ENCODE measurements at places on chromosomes 6 and 20. TPM values are rescaled to one million over a fixed set of nuclear protein-coding genes. Genes with fewer than 3 reads are reported as not detected.

DNA sequence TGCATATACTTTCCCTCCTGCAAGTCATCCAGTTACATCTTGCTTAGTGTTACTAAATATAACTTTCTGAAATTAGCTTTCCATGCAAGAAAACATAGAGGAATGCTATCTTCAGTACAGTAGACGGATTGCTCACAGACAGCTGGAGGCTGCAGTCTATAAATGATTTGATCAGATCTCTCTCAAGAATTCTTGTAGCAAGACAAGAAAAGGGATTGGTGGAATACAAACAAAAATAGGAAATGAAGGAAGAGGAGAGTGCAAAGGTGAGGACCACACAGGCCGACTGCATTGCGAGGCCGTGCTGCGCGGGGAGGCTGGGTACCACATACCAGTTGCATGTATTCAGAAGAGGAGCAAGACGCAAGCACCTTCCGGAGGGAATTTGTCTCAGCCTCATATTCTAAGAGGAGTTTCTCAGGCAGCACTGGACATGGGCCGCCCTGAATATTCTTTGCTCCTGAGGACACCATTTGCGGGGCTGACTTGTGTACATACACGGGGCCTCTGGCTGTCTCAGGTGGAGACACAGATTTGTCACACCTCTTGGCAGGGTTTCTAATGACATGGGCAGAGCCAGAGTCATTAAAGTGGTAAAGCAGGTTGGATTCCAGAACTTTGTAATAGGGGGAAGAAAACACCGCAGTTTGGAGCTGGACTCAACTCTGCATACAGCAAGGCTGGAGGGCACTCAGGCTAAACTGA, 22.7 kb upstream of the KIF25 start:
- DNase-seq = no peak

DNA sequence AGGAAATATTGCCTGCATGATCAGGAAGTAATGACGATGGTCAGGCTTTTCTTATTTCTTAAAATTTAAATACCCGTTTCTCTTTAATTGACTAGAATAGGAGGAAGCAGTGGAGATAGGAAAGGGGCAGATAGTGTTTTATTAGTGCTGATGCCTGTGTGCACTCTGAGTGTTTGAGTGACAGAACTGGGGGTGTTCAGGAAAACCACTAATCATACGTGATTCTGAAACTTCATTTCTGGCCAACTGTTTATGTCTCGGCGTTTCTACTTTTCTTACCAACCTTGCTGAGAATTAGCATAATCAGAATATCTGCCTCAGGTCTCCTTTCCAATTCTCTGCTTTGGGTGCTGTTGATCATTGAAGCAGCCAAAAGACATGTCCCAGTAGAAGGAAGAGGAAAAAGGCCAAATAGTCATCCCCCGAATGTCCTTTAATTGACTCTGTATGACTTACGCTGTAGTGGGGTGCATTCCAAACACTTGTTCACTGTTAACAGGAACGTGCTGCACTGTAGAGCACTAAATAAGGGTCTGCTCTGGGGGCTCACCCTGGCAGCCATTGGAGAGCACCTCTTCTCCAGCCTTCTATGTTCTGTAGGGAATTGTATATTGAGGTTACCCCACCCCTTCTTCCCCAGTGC, 152.9 kb downstream of the JARID2 start:
- no peak for DNase-seq

DNA sequence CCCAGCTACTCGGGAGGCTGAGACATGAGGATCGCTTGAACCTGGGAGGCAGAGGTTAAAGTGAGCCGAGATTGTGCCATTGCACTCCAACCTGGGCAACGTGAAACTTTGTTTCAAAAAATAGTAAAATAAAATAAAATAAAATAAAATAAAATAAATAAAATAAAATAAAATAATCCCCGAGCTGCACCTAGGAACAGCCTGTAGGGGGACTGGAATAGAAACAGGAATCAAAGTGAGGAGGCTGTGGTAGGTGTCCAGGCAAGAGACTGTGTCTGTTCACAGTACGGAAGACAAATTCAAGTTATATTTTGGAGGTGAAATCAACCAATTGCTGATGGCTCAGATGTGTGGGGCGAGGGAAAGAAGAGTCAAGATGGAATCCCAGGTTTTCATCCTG, 86.2 kb downstream of the KCNB1 start:
- no peak for DNase-seq

DNA sequence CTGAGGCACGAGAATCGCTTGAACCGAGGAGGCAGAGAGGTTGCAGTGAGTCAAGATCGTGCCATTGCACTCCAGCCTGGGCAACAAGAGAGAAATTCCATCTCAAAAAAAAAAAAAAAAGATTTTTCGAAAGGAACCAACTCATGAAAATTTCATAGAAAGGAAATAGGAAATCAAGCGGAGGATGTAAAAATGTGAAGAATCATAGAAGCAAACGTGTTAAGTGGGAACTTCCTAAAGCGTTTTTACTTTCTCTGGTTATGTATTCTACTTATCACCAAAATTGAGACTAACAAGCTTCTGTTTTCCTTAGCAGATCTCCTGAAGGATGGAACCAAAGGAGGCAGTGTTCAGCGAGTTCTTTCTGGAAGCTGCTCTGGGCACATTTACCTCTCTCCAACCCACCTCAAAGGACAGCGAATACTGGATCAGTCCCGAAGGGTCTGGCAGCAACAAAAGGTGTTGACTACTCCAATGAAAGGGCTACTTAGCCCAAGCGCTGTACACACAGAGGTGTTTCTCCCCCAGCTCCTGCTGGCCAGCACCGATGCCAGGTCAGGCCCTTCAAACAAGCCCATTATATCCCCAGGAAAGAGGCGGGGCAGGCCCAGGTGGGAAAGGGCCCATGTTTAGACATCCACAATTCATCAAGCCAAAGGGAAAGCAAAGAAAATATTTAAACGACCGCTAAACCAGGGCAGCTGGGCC, 327.5 kb upstream of the JARID2 start:
- no peak for DNase-seq

- no peak for DNase-seq
Measured at GRCh38 chr6:80792151-80792550, 685.7 kb downstream of the BCKDHB start.

DNA sequence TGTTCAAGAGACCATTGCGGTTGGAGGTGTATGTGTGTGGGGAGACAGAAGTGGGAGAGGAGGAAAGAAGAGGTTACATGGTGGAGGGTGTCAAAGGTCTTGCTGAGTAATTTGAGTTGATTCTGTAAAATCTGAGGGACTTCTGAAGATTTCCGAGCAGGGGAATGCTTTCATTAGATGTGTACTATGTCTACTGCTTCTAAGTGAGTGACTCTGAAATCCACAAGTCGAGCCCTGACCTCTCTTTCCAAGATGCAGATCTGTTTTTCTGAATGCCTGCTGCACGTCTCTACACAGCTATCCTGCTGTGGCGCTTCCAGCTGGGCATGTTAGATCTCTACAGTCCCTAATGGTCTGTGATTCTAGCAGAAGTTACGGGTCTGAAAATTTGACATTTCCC, 209.8 kb downstream of the ATXN1 start:
- DNase-seq = no peak

GRCh38 chr6:158718461-158719046, 68.7 kb downstream of the SYTL3 start:
- no peak for DNase-seq

DNA sequence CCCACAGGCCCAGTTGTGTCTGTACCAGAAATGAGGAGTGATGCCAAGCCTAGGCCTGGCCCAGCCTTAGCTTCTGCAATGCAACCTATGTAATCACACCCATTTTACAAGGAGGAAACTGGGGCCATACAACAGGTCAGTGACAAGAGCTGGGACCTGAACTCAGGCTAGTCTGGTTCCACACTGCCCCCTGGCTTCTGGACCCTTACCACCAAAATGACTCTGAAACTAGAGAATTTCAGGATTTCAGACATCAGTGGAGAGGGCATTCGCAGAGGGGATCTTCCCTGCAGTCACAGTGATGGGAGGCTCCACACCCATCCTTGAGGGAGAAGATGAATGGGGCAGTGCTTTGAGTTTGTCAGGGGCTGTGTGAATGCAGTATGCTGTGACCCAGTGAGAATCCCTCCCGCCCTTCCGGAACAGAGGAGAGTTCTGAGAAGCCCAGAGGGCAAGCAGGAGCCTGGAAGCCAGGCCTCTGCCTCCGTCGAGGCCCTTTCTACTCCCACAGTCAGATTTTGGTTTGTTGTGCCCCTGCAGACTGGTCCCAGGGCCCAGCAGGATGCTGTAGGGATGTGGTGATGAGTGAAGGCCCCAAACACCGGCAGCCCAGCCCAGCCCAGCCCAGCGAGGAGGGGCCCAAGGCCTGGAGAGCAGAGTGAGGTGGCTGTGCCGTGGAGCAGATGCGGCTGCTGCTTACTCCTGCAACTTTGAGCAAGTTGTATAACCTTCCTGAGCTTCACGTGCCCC, 48.1 kb upstream of the MYL9 start:
- no peak for DNase-seq

GRCh38 chr6:4698901-4699659, 77.1 kb upstream of the CDYL start:
- no peak for DNase-seq

DNA sequence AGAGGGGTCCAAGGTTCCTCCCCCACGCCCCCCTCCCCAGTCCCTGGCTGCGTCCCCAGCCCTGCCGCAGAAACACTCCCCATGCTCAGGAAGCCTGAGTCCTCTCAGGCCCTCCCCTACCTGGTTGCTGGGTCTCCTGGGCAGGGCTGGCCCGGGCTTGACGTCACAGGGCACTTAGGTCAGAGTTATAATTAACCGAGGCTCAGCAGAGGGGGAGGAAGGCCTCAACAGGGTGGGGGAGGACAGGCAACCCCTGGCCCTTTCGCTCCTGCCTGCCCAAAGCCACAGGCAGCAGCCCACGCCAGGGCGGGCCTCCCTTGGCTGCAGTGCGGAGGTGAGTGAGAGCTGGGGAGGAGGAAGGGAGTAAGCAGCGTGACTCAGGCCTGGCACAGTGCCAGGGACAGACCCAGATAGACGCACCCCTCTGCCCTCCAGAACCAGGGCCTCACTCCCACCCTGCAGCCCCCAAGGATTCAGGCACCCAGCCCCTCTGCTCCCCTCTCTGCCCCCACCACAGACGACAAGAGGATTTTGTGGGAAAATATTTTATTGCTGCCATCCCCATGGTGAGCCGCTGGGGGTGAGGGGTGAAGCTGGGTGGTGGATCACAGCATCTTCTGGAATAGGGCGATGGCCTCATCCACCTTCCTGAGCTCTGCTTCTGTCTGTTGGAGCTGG, at the start of gene VWA7:
VWA7 (minus strand) TSS at position 340 of the 678 bp plus-strand sequence. CDS start 549 bp downstream, outside the sequence.
- DNase-seq = peak; percentile 84

DNA sequence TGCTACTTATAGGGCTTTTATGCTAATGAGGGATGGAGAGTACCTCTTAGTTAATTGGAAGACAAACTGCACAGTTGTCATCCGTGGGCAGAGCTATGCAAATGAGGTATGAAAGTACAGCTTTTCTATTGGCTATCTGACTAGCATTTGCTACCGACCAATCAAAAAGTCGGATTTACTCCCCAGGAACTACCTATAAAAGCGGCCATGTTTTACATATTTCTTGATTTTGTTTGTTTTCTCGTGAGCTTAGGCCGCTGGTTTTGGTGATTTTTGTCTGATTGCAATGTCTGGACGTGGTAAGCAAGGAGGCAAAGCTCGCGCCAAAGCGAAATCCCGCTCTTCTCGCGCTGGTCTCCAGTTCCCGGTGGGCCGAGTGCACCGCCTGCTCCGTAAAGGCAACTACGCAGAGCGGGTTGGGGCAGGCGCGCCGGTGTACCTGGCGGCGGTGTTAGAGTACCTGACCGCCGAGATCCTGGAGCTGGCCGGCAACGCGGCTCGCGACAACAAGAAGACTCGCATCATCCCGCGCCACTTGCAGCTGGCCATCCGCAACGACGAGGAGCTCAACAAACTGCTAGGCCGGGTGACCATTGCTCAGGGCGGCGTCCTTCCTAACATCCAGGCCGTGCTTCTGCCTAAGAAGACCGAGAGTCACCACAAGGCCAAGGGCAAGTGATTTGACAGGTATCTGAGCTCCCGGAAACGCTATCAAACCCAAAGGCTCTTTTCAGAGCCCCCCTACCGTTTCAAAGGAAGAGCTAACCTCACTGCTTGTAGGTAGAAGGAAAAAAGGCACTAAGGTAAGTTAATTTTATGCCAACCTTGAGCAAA, 36.9 kb downstream of the HFE start:
- peak; percentile 94 for DNase-seq

- no peak for DNase-seq
Measured at GRCh38 chr20:46311719-46312074, 3.4 kb upstream of the CDH22 start.

DNA sequence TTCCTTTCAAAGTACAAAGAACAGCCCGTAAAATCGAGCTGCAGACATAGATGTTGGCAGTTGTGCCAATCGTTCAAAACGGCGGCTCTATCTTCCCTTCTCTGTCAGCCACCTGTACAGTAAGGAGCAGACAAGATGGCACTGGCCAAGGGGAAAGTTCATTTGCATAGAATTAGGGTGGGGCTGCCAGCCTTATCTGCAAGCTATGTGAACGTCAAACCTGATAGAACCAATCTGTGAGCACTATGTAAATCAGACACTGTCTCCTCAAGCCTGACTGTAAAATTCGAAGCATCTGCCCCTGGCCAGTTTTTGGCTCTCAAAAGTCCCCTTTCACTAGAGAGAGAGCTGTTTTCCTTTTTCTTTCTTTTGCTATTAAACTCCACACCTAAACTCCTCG, 374.5 kb downstream of the EPM2A start:
- no peak for DNase-seq

DNA sequence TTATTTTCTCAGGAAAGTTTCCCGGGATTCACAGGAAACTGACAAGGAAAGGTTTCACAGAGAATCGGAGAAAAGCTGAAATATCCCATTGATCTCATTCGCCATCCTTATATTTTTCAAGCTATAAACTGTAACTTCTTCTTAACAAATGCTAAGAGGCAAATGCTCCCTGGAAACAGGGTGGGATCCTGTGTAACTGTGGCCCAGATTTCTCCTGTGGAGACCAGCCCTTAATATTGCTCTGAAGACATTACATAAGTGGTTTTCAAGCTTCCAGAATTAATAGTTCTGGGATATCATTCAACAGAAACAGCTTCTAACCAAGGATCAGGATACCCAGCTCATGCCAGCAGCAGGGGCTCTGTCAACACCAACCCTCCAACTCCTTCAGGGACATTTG, 69.2 kb downstream of the THBS2 start:
- DNase-seq = no peak

DNA sequence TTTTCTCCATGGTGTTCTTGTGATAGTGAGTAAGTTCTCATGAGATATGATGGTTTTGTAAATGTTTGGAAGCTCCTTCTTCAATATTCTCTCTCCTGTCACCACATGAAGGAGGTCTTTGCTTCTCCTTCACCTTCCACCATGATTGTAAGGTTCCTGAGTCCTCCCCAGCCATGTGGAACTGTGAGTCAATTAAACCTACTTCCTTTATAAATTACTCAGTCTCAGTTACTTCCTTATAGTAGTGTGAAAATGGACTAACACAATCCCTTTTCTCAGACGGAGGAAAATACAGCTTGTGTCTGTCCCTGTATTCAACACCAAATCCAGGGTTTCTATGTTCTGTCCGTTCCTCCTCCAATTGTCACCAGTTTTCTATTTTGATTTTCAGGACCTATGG, 181.0 kb downstream of the ALDH8A1 start:
- DNase-seq = no peak

GRCh38 chr6:45614488-45615285, 237.0 kb upstream of the SUPT3H start:
- DNase-seq = no peak

KCNK15 gene
- total RNA-seq = 14.2 TPM

WRNIP1 gene
- total RNA-seq = 47.4 TPM

CASS4 gene
- total RNA-seq = 2.0 TPM

ROS1 gene
- 0.12 TPM for total RNA-seq

CNKSR3 gene
- 39.0 TPM for total RNA-seq

GNAS-AS1 gene
- 1.6 TPM for total RNA-seq

XKR7 gene
- total RNA-seq = not detected

ADTRP gene
- 0.69 TPM for total RNA-seq

CD93 gene
- 38.4 TPM for total RNA-seq

ADGB gene
- total RNA-seq = not detected

ADGRB3 gene
- total RNA-seq = 2.0 TPM

IPCEF1 gene
- total RNA-seq = 3.3 TPM
